Left kidney (tissue), 8 donors: ENCODE measurements at places on chromosomes 6 and 20.
A peak's percentile ranks its signal among the peaks of the same experiment; 100 is the strongest.

- peak; percentile 31 for DNase-seq
Measured at GRCh38 chr20:13105864-13106457, 97.2 kb downstream of the SPTLC3 start.

DNA sequence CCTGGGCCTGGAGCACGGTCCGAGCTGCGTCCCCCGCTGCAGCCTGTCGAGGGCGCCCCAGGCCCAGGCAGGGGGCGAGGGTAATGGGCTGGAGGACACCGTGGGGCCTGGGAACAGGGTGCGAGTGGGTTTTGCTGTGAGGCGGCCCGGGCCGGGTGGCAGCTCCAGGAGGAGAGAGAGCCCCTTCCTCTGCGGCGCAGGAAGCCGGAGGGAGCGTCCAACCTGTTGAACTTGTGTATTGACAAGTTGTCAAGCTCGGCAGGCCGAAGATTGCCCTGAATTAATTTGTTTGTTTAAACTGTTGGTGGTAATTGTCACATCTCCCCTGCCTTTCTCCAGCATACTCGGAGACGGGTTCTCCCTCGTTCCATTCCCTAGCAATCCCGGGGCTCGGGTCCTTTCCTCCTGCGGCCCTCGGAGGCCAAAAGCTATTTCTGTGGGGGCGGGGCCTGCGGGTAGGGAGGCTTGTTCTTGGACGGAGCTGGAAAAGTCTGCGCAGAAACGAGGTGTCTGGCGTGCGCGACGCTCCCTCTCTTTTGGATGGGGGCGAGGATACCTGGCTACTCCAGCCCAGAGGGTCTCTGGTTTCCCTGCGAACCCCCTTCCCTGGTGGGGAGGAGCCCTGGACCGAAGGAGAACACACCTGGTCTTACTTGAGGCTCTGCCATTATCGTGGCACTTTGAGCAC, 9.9 kb downstream of the NR2E1 start:
- no peak for DNase-seq

- DNase-seq: no peak
Measured at GRCh38 chr6:36050305-36050704, 22.7 kb downstream of the MAPK14 start.

DNA sequence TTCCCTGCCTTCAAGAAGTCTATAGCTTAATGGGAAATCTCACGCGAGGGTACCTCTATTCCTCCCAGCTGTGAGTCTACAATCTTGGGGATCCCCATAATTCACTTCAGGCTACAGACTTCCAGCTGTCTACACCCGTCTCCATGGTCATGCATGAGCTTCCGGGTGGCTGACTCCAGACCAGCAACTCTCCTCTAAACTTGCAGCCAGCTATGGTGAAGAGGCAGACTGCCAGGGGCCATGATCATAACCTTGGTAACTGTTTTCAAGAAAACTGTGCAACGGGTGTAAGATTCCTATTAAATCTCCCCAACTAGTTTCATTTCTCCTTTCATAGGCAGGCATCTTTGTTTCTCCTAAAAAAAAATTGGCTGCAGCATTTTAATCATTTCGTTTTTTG, 534.4 kb upstream of the CHD6 start:
- no peak for DNase-seq
